Panc1 (cell line): ENCODE measurements at places on chromosomes 7 and 10. TPM values are rescaled to one million over a fixed set of nuclear protein-coding genes. Genes with fewer than 3 reads are reported as not detected.
A peak's percentile ranks its signal among the peaks of the same experiment; 100 is the strongest.

MYL10 gene
- total RNA-seq, result not detected

MALSU1 gene
- total RNA-seq, result 111 TPM

CYP3A7 gene
- total RNA-seq, result not detected

VSTM4 gene
- 0.13 TPM for total RNA-seq

FAM237B gene
- total RNA-seq, result not detected

DENND10 gene
- total RNA-seq, result 72.8 TPM

ZP3 gene
- 23.3 TPM for total RNA-seq

GJD4 gene
- total RNA-seq, result not detected

PDGFA gene
- total RNA-seq, result 18.5 TPM

FKBP6 gene
- total RNA-seq, result not detected

GRCh38 chr10:127081851-127082345 lies 114.5 kb downstream of the INSYN2A start:
- no peak overlapping the region for H3K27ac ChIP-seq
- H3K36me3 ChIP-seq, result 0 out of 2 replicates have a peak, but pooled peaks cover 3% of the 10 kb centered on the region
- H3K4me1 ChIP-seq, result no peaks in the 10 kb centered on the region
- H3K4me3 ChIP-seq, result no peak overlapping the region
- DNase-seq, result no peak
- H3K27me3 ChIP-seq, result no peaks in the 10 kb centered on the region

DNA sequence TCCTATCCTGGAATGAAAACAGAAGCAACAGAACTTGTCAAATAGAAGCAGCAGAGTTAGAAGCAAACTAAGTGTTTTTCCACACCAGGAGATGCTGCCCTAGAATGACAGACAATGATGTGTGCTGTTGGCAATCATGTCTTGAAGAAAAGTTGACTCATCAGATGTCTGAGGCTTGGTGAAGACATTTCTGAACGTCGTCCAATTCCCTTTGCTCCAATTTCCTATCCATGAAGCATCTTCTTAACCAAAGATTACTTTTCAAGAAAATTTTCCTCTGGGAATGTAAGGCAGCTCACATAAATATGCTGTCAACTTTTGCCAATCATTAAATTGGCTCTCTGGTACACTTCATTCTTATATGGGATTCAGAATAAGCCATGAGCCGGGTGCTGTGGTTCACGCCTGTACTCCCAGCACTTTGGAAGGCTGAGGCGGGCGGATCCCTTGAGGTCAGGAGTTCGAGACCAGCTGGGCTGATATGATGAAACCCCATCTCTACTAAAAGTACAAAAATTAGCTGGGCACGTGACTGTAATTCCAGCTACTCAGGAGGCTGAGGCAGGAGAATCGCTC lies 34.6 kb downstream of the MALSU1 start:
- peak overlapping the region; percentile 60 for H3K27ac ChIP-seq
- peaks cover 17% of the 10 kb centered on the region for H3K36me3 ChIP-seq
- DNase-seq, result peak; percentile 80
- no peak overlapping the region for H3K4me3 ChIP-seq

GRCh38 chr7:135174941-135175340 lies 4.4 kb upstream of the CYREN start:
- H3K4me1 ChIP-seq, result no peaks in the 10 kb centered on the region
- no peak overlapping the region for H3K4me3 ChIP-seq
- no peak for DNase-seq
- H3K27ac ChIP-seq, result no peak overlapping the region
- peaks cover under 1% of the 10 kb centered on the region; the same call in 1 of the 2 replicates for H3K36me3 ChIP-seq

DNA sequence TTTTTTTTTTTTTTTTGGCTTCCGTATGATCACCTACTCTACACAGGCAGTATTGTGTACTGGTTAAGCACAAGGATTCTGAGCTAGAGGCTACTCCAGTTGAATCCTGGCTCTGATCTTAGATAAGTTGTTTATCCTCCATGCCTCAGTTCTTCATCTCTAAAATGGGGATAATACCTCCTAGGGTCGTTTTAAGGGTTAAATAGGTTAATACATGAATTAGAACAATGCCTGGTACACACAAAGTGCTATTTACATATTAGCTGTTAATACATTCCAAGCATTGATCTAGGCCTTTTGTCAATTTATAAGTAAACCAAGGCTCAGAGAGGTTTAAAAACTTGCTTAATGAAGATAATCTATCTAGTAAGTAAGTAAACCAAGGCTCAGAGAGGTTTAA lies 59.0 kb downstream of the ST7 start:
- no peak for DNase-seq
- H3K27me3 ChIP-seq, result no peaks in the 10 kb centered on the region
- no peak overlapping the region for H3K4me3 ChIP-seq
- no peak overlapping the region for H3K27ac ChIP-seq
- H3K36me3 ChIP-seq, result no peaks in the 10 kb centered on the region
- peaks cover 19% of the 10 kb centered on the region for H3K4me1 ChIP-seq

DNA sequence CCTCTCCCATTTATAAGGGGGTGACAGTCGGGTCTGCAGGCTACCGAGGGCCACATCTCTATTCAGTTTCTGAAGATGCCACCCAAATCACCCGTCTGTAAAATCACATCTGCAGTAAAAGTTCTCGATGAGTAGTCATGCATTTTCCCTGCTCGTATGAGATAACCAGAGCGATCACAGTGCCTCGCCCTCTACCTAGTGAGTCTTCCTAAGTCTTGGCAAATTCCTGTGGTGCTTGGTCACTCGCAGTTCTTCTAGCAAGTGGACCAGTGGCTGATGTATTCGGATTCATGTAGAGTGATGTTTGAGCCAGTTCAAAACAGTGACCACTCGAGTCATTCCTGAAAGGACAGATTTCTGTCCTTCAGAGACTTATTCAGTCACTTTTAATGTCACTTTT lies 44.9 kb downstream of the INSYN2A start:
- DNase-seq, result no peak
- H3K4me1 ChIP-seq, result peaks cover 7% of the 10 kb centered on the region
- H3K27me3 ChIP-seq, result no peaks in the 10 kb centered on the region
- no peak overlapping the region for H3K27ac ChIP-seq
- no peaks in the 10 kb centered on the region for H3K36me3 ChIP-seq

GRCh38 chr10:47175181-47176123 lies 124.5 kb upstream of the GDF10 start:
- H3K27ac ChIP-seq, result no peak overlapping the region
- H3K36me3 ChIP-seq, result no peaks in the 10 kb centered on the region
- no peak overlapping the region for H3K4me3 ChIP-seq
- H3K27me3 ChIP-seq, result peaks cover 6% of the 10 kb centered on the region; the same call in 1 of the 2 replicates
- no peaks in the 10 kb centered on the region for H3K4me1 ChIP-seq

- no peaks in the 10 kb centered on the region for H3K27me3 ChIP-seq
- no peak overlapping the region for H3K4me3 ChIP-seq
- DNase-seq, result no peak
- H3K4me1 ChIP-seq, result peaks cover 27% of the 10 kb centered on the region
- no peaks in the 10 kb centered on the region for H3K36me3 ChIP-seq
These were observed 3.9 kb upstream of the TMEM184A start for GRCh38 chr7:1559626-1560590.

DNA sequence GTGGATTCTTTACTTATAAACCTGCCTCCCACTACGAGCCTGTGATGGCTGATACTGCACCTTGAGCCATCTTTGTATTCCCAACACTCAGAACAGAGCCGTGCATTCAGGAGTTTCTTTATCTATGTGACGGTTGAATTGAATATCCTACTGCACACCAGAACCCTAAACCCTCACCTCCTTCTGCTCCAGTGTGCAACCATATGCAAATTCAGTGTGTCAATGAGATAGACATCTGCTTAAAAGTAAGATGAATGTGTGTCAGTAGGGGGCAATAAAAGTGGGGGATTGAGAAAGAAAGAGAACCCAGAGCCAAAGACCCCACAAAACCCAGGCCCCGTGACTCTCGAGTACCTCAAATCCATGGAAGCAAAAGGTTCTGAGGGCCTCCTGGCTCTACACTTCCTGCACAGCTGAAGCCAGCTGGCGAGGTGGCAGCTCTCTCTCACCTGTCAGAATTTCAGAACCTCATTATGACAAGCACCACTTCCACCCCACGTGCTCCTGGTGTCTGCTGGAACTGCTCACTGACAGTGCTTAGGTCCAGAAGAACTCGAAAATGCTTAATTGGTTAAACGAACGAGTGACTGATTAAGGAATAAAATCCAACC lies 143.3 kb upstream of the GPR26 start:
- peaks cover 4% of the 10 kb centered on the region; the same call in 1 of the 2 replicates for H3K27me3 ChIP-seq
- H3K4me3 ChIP-seq, result no peak overlapping the region
- H3K36me3 ChIP-seq, result no peaks in the 10 kb centered on the region
- H3K4me1 ChIP-seq, result no peaks in the 10 kb centered on the region
- no peak for DNase-seq

DNA sequence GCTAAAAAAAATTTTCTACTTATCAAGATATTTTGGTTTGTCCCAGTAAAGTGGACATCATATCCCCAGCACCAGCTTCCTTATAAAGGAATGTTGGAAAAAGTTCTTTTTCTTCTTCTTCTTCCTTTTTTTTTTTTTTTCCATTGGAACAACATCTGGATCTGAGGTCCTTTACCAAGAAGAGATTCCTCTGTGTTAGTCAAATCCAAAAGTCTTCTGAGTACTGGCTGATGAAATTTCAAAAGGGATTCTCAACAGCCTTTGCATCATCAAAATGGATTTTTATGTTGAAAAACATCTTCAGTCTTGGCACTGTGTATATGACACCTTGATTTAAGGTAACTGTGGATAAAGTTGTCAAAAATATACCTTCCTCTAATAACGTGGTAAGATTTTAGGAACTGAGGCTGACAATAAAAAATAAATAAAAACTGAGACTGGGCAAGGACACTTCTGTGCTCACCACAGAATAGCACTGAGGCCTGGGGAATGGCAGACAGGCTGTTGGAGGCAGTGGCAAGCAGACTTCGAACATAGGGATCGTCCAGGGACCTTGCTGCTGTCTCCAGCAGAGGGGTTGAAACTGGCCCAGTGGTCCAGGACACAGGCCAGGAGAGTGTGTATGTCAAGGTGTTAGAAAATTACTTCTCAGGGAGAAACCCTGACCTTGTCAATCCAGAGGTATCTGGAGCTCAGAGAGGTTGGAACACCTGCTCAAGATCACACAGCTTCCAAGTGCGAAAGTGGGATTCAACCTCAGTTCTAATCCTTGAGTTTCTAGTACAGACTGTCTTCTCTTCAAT lies 130.4 kb downstream of the PTPN20 start:
- H3K4me1 ChIP-seq, result no peaks in the 10 kb centered on the region
- H3K27ac ChIP-seq, result no peak overlapping the region
- no peaks in the 10 kb centered on the region; the same call in 1 of the 2 replicates for H3K27me3 ChIP-seq
- no peaks in the 10 kb centered on the region for H3K36me3 ChIP-seq
- no peak overlapping the region for H3K4me3 ChIP-seq

GRCh38 chr10:88222881-88223280 lies 359.5 kb downstream of the PTEN start:
- no peaks in the 10 kb centered on the region for H3K36me3 ChIP-seq
- H3K4me3 ChIP-seq, result no peak overlapping the region
- H3K4me1 ChIP-seq, result peaks cover 3% of the 10 kb centered on the region; the same call in 1 of the 2 replicates
- peak overlapping the region; percentile 41; the same call in 1 of the 2 replicates for H3K27ac ChIP-seq
- no peak for DNase-seq
- peaks cover 7% of the 10 kb centered on the region for H3K27me3 ChIP-seq

GRCh38 chr7:87369216-87369615 lies 23.8 kb downstream of the CROT start:
- H3K36me3 ChIP-seq, result no peaks in the 10 kb centered on the region
- H3K4me1 ChIP-seq, result no peaks in the 10 kb centered on the region
- no peak overlapping the region for H3K4me3 ChIP-seq

- no peak overlapping the region for H3K4me3 ChIP-seq
- no peaks in the 10 kb centered on the region for H3K36me3 ChIP-seq
- no peaks in the 10 kb centered on the region for H3K4me1 ChIP-seq
- peaks cover 7% of the 10 kb centered on the region for H3K27me3 ChIP-seq
- DNase-seq, result no peak
- H3K27ac ChIP-seq, result no peak overlapping the region
These were observed 49.3 kb downstream of the ICA1 start for GRCh38 chr7:8212638-8213037.

GRCh38 chr10:127293640-127294039 lies 97.2 kb upstream of the INSYN2A start:
- no peaks in the 10 kb centered on the region for H3K36me3 ChIP-seq
- H3K27me3 ChIP-seq, result no peaks in the 10 kb centered on the region
- H3K27ac ChIP-seq, result no peak overlapping the region
- no peaks in the 10 kb centered on the region for H3K4me1 ChIP-seq
- no peak overlapping the region for H3K4me3 ChIP-seq

- DNase-seq, result no peak
- no peak overlapping the region for H3K4me3 ChIP-seq
- H3K27ac ChIP-seq, result no peak overlapping the region
- no peaks in the 10 kb centered on the region for H3K4me1 ChIP-seq
- no peaks in the 10 kb centered on the region for H3K36me3 ChIP-seq
- H3K27me3 ChIP-seq, result no peaks in the 10 kb centered on the region
These were observed 620.6 kb downstream of the SUGCT start for GRCh38 chr7:40755438-40755837.

DNA sequence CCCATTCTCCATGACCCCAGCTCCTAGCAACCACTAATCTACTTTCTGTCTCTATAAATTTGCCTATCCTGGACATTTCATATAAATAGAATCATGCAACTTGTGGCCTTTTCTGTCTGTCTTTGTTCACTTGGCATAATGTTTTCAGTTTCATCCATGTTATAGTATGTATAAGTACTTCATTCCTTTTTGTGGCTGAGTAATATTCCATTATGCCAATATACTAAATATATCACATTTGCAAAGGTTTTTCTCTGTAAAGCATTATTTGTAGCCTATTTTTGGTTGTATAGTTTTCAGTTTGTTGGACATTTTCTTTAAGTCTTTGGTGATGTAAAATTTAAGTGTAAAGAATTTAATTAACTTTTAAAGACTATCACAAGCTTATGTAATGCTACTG lies 2.2 kb downstream of the PTPRZ1 start:
- peaks cover 45% of the 10 kb centered on the region for H3K27me3 ChIP-seq
- H3K27ac ChIP-seq, result no peak overlapping the region
- no peaks in the 10 kb centered on the region; the same call in 1 of the 2 replicates for H3K36me3 ChIP-seq
- DNase-seq, result no peak
- H3K4me3 ChIP-seq, result no peak overlapping the region

DNA sequence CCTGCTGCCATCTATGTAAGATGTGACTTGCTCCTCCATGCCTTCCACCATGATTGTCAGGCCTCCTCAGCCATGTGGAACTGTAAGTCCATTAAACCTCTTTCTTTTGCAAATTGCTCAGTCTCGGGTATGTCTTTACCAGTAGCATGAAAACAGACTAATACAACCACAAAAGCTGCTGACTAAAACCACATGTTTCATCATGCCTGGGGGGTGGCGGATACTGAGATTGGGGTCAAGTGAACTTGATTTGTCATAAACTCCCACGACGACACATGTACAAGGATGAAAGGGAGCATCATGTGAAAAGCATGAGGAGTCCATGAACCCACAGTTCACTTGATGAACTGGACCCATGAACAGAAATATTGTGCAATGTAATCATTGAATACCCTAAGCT lies 134.9 kb upstream of the ANK3 start:
- H3K36me3 ChIP-seq, result no peaks in the 10 kb centered on the region
- no peak for DNase-seq
- H3K4me3 ChIP-seq, result no peak overlapping the region
- H3K27me3 ChIP-seq, result no peaks in the 10 kb centered on the region

- DNase-seq, result no peak
- H3K4me1 ChIP-seq, result peaks cover 36% of the 10 kb centered on the region
These were observed 23.9 kb downstream of the NT5C3A start for GRCh38 chr7:33038639-33039038.

- peaks cover 4% of the 10 kb centered on the region for H3K4me1 ChIP-seq
- no peak overlapping the region for H3K27ac ChIP-seq
- H3K4me3 ChIP-seq, result no peak overlapping the region
- DNase-seq, result no peak
- no peaks in the 10 kb centered on the region for H3K27me3 ChIP-seq
- peaks cover 3% of the 10 kb centered on the region; the same call in 1 of the 2 replicates for H3K36me3 ChIP-seq
These were observed 4.5 kb upstream of the DNMBP start for GRCh38 chr10:100014071-100014762.
